ENCODE measurements at places on chromosomes 4 and X. TPM values are rescaled to one million over a fixed set of nuclear protein-coding genes. Genes with fewer than 3 reads are reported as not detected.

- H3K36me3 ChIP-seq, result no peaks in the 10 kb centered on the region
- DNase-seq, result no peak
- H3K4me3 ChIP-seq, result no peak overlapping the region
- no peak overlapping the region for H3K27ac ChIP-seq
These were observed 25.0 kb upstream of the GJB1 start for GRCh38 chrX:71198066-71198465.

DNA sequence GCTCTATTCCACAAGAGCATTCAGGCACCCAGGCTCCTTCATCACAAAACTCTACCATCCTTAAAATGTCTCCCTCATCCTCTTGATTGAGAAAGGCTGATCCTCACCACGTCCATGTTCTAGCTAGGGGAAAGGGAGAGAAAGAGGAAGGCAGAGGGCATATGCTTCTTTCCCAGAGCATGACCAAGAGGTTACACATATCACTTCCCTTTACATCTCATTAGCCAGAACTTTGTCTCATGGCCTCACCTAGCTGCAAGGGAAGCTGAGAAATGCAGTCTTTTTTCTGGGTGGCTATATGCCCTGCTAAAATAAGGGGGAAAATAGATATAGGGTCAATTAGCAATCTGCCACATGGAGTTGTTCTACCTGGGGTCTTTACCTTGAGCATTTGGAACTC, 42.7 kb downstream of the LONRF3 start:
- H3K27ac ChIP-seq, result no peak overlapping the region
- no peaks in the 10 kb centered on the region for H3K27me3 ChIP-seq

- no peaks in the 10 kb centered on the region for H3K36me3 ChIP-seq
- DNase-seq, result no peak
- peaks cover 6% of the 10 kb centered on the region for H3K4me1 ChIP-seq
- H3K4me3 ChIP-seq, result no peak overlapping the region
- H3K27ac ChIP-seq, result no peak overlapping the region
These were observed 183.5 kb upstream of the GPC4 start for GRCh38 chrX:133598601-133599335.

DNA sequence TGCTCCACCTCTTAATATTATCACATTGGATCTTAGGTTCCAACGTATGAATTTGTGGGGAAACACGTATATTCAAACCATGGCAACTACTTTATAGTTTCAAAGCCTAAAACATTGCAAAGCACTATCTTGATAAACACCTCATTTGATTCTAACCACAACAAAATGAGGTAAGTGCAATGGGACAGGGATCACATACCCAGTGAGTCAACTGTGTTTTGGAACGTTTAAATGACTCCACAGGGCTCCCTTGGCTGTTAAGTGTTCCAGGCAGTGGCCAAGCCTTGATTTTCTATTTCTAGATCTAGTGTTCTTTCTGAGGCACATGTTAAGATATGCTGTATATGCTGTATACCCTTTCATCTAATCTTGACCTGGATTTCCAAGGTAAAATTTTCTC, 54.5 kb upstream of the C1QTNF7 start:
- no peaks in the 10 kb centered on the region for H3K4me1 ChIP-seq
- H3K36me3 ChIP-seq, result no peaks in the 10 kb centered on the region
- H3K27ac ChIP-seq, result no peak overlapping the region
- DNase-seq, result no peak
- H3K4me3 ChIP-seq, result no peak overlapping the region

Gene CCSER1
- 11.9 TPM for total RNA-seq

Gene ATP2B3
- total RNA-seq, result 0.05 TPM

Gene GRPR
- total RNA-seq, result 0.68 TPM
